GM04504 (cell line): ENCODE measurements at places on chromosomes 4 and X.
A peak's percentile ranks its signal among the peaks of the same experiment; 100 is the strongest.

DNA sequence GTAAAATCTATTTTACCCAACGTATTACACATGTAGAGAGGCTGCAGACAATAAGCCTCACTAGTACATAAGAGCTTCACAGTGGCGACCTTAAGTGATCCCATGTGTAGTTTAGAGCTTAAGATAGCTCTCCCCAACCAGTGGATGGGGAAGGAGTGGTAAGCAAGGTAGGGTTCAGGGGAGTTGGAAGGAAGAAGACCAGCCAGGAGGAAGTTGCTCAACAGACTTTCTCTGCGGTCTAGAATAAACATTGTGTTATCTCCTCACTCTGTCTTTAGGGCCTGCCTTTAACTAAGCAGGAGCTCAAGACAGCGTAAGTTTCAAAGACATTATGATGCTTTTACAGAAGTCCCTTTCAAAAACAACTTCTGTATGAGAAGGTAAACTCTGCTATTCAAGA is 16.8 kb downstream of the MEPE start:
- DNase-seq: no peak

DNA sequence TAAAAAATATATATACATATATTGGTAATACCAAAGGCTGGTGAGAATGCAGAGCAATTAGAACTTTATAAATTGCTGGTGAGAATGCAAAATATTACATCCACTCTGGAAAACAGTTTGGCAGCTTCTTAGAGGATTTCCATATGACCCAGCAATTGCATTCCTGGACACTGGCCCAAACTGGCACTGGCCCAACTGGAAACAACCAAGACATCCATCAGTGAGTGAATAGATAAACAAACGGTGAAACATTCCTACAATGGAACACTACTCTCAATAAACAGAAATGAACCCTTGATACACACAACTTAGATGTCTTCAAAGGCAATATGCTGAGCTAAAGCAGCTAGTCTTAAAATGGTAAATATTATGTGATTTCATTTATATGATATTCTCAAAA is 524.2 kb downstream of the IQCM start:
- peak; percentile 44 for DNase-seq

GRCh38 chr4:34649716-34650115 is 1594.6 kb downstream of the ARAP2 start:
- DNase-seq: no peak

- DNase-seq: no peak
Observed at GRCh38 chrX:56746996-56747395, 18.0 kb downstream of the NBDY start.

DNA sequence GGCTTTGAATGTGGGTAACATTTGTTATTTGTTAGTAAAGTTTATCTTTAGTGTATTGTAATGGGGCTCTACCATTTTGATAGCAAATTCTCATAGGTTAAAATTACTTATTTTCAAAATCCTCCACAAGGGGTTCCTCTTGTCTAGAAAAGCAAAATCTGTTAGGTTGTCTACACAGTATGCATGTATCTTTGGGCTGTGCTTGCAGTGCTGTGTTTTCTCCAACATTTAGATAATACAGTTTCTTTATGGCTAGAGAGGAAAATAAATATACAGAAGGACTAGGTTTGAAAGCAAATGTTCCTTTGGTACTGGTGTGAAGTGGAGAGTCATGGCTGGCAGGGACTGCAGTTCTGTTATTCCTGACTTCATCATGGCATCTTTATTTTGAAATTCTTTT is 40.3 kb downstream of the POLR2B start:
- no peak for DNase-seq

DNA sequence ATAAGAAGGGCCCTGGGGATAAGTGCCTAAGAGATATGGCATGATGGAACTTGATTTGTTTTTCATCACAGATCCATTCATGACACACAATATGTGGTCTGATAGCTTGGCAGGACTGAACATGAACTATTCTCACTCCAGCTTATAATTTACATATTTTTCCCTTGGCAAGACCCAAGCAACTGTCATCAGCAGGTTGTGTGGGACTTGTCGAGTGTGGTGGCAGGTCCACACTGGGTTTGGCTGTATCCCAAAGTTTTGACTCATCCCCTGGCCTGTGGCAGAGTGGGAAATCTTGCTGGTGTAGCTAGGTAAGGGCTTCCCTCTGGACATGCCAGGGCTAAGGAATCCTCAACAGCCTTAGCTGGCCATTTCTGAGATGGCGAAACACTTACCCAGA is 81.0 kb upstream of the STIM2 start:
- no peak for DNase-seq

GRCh38 chrX:100376576-100376975 is 33.5 kb downstream of the PCDH19 start:
- peak; percentile 43 for DNase-seq

GRCh38 chrX:47209508-47210238 is 8.8 kb upstream of the CDK16 start:
- DNase-seq: no peak

DNA sequence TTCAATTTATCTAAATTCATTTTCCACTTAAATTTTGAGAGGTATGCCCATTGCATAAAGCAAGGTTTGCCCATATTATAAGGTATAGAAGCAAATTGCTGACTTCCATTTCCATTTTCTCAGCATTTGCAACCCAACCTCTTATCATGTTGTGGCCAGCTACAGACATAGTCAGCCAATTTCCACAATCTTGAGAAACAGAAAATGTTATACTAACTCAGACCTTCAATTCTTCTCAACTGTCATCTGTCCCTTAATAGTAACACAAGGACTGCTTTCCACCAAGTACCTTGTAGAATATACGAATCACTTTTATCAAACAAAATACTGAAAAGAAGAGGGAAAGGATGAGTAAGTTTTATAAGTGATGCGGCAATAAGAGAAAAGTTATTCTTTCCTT is 11.2 kb upstream of the GRIA3 start:
- no peak for DNase-seq

DNA sequence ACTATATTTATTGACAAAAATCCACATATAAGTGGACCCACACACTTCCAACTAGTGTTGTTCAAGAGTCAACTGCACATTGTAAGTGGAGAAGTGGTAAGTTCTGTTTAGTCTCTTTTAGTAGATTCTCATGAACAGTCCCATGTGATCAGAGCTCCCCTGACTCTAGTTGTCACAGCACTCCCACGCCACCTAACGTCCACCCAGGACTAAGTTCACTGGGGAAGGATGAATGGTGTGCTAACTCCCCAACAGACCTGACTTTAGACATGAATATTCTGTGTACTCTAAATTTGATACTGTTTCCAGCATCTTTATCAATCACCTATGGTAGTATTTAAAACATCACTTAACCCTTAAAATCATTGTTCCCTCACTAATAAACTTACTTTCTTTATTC is 59.8 kb downstream of the PACRGL start:
- peak; percentile 1 for DNase-seq

DNA sequence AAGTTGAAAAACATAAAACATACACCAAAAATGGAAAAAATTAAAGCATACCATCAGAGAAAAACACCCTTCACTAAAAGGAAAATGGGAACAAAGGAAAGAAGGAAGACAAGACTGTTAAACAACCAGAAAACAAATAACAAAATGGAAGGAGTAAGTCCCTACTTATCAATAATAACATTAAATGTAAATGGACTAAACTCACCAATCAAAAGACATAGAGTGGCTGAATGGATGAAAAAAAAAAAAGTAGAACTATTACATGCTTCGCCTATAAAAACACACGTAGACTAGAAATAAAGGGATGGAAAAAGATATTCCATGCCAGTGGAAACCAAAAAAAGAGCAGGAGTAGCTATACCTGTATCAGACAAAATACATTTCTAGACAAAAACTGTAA is 19.4 kb upstream of the TMSB15A start:
- no peak for DNase-seq

GRCh38 chr4:135277068-135277979 is 1075.7 kb upstream of the PABPC4L start:
- no peak for DNase-seq
